ENCODE measurements at places on chromosomes 2 and 18.
A peak's percentile ranks its signal among the peaks of the same experiment; 100 is the strongest.

- DNase-seq: no peak
Measured at GRCh38 chr2:39065616-39066015, 55.2 kb downstream of the SOS1 start.

DNA sequence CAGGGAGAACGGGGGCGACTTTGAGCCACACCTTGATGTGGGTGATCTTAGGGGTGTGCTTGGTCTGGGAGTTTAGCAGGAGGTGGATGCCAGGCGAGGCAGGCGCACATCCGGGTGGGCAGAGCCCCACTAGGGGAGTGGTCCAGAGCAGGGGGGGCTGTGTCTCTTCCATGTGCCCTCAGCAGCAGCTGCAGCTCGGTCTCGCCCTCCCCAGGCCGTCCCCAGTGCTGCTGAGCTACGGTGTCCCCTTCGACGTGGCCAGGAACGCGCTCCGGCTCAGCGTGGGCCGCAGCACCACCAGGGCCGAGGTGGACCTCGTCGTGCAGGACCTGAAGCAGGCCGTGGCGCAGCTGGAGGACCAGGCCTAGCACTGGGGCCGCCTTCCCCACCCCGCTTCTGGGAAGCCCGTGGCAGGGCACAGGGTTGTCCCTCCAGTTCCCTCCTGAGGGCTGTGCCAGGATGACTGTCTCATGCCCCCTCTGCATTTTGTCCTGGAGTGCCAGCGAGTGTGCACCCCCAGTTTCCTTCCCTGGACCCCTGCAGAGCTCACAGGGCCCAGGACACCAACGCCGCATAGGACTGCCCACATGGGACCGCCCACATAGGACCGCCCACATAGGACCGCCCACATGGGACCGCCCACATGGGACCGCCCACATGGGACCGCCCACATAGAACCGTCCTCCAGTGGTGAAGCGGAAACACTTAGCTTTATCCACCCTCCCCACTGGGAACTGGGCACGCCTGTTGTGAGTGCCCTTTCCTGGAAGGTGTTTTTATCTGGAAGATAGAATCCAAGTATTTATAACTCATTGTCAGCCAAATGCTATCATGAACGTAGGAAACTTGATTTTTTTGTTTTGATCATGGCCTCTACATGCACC lies 1.9 kb upstream of the ESPNL start:
- DNase-seq: peak; percentile 88

- DNase-seq: no peak
Measured at GRCh38 chr18:28504066-28504465, 327.1 kb upstream of the CDH2 start.

GRCh38 chr2:181143790-181144300 lies 163.4 kb downstream of the UBE2E3 start:
- DNase-seq: no peak

DNA sequence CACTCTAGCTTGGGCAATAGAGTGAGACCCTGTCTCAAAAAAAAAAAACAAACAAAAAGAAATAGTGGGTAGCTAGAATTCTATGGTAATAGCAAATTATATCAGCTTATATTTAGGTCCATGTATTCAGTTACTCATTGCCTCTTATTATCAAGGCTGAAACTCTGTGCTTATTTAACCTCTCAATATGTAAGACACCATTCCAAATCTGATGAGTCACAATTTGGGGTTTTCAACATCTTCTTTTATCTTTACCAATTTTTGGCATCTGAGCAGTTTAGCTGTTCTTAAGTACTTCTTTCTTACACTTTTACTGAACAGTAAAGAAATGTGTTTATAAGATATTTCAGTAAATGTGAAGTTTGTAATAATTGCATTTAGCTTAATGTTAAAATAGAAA lies 69.3 kb downstream of the TTC27 start:
- peak; percentile 83 for DNase-seq

DNA sequence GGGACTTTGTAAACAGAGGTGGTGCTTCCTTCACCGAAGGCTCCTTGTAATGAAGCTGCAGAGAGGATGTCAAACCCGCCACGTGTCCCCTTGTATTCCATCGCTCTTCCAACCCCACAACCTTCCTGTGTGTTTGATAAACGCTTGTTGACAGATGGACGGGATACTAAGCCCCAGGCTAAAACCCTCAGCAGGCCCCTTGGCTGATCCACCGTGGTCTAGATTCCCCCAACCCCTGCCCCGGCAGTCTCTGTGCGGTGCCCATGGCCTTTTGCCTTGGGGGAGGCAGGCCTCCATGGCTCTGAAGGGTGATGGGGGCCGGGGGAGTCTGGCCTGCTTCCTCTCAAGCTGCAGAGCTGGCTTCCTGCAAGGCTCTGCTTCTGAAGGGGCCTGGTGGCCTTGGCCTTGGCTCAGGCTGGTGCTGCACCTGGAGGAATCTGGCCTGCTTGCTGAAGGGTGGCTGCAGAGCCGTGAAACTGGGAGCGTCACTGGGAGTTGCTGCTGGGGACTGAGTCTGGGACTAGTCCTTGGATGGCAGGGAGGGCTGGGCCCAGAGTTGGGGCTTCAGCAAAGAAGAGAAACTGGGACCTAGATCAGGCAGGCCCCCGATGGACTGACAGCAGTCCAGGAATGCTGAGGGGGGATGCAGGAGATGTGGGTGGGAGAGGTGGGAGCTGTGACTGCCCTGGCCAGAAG lies 9.6 kb upstream of the NTSR2 start:
- DNase-seq: no peak

DNA sequence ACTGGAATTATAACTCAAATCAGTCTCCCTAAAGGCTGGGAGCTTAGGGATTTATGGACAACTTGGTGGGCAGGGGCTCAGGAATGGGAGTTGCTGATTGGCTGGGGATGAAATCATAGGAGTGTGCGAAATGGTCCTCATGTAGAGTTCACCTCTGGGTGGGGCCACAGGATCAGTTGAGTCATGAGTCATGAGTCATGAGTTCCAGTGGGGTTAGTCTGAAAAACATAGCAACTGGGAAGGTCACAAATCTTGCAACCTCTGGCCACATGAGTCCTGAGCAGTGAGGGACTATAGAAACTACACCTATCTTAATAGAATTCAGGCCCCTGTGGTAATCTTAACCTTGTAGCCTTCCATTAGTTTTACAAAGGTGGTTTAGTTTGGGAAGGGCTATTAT lies 383.3 kb downstream of the RBM43 start:
- no peak for DNase-seq

GRCh38 chr2:63668466-63668865 lies 79.7 kb downstream of the MDH1 start:
- no peak for DNase-seq

DNA sequence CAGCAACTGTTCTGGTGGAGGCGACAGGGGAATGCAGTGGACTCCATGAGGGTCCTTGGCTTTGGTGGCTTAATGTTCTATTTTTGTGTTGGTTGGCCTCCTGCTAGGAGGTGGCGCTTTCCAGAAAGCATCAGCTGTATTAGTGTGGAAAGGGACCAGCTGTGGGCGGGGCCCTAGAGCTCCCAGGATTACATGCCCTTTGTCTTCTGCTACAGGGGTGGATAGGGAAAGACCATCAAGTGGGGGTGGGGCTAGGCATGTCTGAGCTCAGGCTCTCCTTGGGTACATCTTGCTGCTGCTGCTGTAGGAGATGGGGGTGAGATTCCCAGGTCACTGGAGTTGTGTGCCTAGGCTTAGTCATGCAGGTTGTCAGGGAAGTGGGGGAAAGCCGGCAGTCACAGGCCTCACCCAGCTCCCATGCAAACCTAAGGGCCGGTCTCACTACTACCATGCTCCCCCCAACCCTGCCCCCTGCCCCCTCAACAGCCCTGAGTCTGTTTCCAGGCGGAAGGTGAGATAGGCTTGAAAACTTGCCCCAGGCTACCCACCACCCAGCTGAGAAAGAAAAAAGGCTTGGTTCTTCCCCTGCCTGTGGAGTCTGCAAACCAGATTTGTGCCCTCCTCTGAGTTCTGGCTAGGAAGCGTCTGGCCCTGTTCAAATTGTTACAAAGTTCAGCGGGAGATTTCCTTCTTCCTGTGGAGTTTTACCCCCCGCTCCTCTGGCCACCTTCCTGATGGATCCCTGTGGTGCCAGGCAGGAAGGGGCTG lies 141.3 kb upstream of the LYPD1 start:
- DNase-seq: no peak

GRCh38 chr18:62586151-62586774 lies 63.4 kb downstream of the ZCCHC2 start:
- DNase-seq: peak; percentile 86

- no peak for DNase-seq
Measured at GRCh38 chr2:239161711-239162140, 239.1 kb downstream of the HDAC4 start.

DNA sequence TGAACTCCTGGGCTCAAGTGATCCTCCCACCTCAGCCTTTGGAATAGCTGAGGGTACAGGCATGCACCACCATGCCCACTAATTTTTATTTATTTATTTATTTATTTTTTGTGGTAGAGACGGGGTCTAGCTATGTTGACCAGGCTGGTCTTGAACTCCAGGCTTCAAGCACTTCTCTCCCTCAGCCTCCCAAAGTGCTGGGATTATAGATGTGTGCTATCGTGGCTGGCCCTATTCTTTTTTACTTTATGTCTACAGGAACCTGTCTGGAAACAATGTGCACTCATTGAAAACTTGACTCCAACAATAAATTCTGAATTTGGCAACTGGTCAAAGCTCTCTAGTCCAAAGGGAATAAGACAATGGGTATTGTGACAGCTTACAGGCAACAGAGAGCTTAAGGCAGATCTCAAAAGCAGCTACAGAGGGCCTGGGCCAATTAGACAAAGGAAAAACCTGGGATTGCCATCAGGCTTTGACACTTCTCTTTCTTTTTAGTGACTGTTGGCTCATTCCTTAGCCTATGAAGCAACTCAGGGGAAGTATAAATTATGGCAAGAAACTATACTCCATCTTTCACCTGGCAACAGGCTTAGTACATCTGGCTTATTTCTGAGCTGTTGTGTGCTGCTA lies 55.1 kb upstream of the RAPGEF4 start:
- no peak for DNase-seq
